ENCODE measurements at places on chromosomes 2 and 18.

DNA sequence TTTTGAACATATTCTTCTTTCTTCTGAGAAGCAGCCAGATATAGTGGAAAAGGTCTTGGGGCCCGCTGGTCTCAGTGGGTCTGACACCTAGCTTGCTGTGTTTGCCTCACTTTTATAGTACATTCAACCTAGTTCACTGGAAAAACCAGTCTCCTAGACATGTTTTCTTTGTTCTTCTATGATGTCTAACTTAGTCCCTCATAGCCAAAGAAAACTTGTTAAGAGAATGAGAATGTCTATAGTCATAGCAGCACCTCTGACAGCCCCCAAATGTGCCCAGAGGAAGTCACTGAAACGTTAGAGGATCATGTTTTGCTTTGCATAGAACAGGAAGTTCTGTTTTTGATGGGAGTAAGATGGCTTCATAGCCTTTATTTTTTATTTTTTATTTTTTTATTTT is 40.3 kb downstream of the TNFRSF11A start:
- no peak for DNase-seq

DNA sequence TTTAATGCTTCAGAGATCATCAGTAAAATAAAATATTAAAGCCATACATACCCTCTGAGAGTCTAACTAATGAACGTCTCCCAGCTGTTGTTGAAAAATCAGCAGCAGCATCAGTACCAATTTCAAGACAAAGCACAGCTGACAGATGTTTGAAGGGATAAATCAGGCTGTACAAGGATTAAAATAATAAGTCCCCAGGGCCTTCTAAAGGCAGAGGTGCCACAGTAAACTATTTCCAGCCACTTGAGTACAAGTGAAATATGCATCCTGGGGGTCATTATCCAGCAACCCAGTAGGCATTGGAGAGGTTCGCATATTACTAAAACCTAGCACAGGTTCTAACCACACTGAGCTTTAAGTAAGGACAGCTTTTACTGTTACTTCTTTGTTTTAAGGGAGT is 76.9 kb downstream of the NXPH2 start:
- no peak for DNase-seq

DNA sequence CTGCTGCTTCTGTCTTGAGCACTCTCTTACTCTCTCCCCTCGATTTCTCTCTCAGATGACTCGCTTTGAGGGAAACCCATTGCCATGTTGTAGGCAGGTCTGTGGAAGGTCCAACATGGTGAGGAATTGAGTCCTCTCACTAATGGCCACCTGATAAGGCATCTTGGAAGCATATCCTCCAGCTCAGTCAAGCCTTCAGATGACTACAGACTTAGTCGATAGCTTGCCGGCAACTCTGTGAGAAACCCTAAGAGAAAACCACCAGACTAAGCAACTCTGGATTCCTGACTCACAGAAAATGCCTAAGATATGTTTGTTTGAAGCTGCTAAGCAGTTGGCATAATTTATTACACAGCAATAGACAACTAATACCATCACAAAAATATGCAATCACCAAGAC is 51.2 kb downstream of the WDR75 start:
- DNase-seq, result no peak

GRCh38 chr2:150729495-150729955 is 242.1 kb upstream of the RND3 start:
- DNase-seq, result no peak

GRCh38 chr2:11281186-11281585 is 63.2 kb downstream of the ROCK2 start:
- DNase-seq, result peak; percentile 23

DNA sequence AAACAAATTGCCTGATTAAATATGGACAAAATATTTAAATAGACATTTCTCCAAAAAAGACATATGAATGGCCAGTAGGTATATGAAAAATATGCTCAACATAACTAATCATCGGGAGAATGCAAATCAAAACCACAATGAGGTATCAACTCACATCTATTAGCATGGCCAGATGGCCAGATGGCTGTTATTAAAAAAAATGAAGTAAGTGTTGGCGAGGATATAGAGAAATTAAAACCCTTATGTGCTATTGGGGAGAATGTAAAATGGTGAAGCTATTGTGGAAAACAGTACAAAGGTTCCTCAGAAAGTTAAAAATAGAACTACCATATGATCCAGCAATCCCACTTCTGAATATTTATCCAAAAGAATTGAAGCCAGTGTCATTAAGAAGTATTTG is 272.3 kb upstream of the ZNF804A start:
- DNase-seq, result no peak

DNA sequence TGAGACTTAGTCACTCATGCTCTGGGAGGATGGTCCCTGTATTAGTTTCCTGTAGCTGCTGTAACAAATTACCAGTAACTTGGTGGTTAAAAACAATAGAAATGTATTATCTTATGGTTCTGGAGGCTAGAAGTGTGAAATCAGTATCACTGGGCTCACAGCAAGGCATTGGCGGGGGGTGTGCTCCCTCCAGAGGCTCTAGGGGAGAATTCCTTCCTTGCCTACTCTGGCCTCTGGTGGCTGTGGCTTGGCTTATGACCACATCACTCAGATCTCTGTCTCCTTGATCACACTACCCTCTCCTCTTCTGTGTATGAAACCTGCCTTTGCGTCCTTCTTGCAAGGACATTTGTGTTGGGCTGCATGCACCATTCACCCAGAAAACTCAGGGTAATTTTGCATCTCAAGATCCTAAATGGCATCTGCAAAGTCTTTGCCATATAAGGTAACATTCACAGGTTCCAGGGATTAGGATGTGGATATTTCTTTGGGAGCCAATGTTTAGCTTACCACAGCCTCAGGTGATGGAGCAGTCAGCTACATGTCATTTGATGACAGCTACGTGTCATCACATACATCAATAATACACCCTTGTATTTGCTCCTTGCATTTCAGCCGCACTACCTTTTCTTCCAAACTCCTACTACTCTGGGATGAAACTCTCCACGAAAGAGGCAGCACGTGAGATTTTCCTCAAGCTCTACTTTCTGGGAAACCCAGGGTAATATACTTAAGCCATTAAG is 49.6 kb upstream of the POU3F3 start:
- DNase-seq, result peak; percentile 19

GRCh38 chr2:224248944-224249371 is 152.9 kb downstream of the FAM124B start:
- DNase-seq, result no peak

- no peak for DNase-seq
Measured at GRCh38 chr2:60675301-60675700, 80.8 kb upstream of the PAPOLG start.

DNA sequence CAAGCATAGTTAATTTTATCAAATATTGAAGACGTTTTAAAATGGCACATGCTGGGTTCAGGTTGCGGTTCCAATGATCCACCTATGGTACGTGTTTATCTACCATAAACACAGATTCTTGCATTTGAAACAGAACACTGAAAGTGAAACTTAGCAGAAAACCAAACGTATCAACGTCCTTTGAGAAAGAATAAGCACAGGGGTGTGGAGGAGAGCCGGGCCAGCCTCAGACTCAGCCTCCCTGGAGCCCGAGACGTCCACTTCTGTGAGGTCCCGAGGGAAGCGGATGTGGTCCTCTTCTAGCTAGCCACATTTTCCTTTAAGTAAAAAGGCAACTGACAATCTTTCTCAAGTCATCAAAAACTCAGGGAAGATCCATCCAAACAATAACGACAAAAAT is 195.9 kb downstream of the RTP5 start:
- no peak for DNase-seq

- DNase-seq, result no peak
Measured at GRCh38 chr18:37567061-37567993, 1.7 kb upstream of the CELF4 start.

GRCh38 chr2:73984203-73984921 is at the start of gene TET3:
Gene TET3 (plus strand): TSS chr2:73984910. CDS start chr2:73986404, 1,494 bp downstream.
- peak; percentile 84 for DNase-seq
